GM13976 (cell line): ENCODE measurements at places on chromosomes 6 and 20.

GRCh38 chr6:110509617-110510241, 33.3 kb upstream of the SLC22A16 start:
- no peak for DNase-seq

DNA sequence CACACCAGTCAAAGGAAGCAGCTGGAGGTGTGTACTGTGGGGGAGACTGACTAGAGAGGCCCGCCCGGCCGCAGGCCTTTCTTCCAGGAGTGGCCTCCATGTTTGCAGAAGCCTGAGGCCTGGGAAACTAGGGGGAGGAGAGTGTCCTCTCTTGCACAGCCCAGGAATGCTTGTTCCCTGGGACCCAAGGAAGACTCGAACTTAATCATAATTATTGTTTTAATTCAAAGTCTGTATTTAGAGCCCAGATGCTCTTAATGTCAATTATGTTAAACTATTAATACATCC, 23.1 kb downstream of the BNIP5 start:
- no peak for DNase-seq

DNA sequence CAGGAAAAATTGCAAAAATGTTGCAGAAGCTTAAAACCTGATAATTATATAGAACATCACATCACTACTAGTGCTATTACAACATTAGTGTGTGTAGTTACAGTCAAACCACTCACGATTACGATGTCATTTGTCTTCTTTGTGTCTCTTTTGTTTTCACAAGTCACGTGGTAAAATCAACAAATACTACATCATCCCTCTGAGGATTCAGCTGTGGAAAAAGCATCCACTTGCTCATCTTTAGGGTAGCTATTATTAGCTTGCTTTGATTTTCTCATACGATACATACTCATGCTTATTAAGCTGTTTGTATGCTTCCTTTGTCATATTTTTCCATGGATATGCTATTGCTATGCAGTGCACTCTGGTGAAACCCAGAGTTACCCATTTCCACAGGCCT, 22.2 kb upstream of the ATXN1 start:
- DNase-seq, result no peak

GRCh38 chr6:44575644-44576043, 188.1 kb downstream of the CDC5L start:
- DNase-seq, result no peak
